ENCODE measurements at places on chromosomes 11 and 22.
A peak's percentile ranks its signal among the peaks of the same experiment; 100 is the strongest.

- DNase-seq = peak; percentile 59
Observed at GRCh38 chr11:112366777-112367176, 106.1 kb upstream of the PLET1 start.

DNA sequence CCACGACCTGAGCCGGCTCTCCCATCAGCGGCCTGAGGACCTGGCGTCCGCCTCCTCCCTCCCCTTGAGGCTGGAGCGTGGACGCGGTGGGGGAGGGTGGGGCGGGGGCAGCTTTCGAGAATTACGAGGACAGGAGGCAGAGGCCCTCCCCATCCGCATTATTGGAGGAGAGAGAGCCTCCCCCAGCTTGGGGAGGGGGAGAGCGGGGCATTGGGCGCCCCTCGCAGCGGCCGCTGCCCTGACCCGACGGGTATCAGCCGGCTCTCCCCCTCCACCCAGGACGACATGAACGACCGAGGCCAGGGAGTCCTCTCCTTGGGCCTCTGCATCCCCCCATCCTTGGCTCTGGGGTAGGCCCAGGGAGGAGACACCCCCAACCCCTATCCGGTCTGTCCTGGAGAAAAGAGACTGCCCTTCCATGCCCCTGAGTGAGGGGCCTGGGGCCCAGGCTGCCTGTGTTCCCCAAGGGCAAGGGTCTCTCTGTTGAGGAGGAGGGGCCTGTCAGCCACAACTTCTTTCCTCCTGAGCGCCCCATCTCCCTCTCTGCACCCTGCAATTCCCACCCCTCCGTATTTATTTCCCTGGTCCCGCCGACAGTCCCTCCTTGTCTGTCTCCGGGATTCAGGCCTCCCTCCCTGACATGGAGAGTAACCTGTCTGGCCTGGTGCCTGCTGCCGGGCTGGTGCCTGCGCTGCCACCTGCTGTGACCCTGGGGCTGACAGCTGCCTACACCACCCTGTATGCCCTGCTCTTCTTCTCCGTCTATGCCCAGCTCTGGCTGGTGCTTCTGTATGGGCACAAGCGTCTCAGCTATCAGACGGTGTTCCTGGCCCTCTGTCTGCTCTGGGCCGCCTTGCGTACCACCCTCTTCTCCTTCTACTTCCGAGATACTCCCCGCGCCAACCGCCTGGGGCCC is 495 bp downstream of the GPR137 start:
- no peak for DNase-seq

- no peak for DNase-seq
Observed at GRCh38 chr22:17955590-17956379, 68.6 kb downstream of the MICAL3 start.

DNA sequence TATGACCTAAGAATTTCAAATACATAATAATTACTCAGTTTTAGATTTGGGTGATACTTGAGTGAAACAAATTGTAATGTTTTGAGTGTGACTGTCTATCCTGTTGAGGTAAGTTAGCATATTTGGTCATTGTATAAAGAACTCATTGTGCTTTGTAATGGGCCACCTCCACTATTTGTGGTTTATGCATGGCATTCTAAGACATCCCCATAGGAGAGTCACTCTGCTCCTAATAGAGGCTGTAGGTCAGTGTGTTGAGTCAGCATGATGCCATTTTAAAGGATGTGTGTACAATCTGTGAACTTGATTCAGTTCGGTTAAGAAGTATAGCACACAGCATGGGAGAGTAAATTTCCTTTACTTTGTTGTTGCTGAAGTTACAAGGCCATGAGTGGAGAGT is 1112.4 kb downstream of the JRKL start:
- no peak for DNase-seq

GRCh38 chr11:83427501-83427900 is 141.3 kb upstream of the CCDC90B start:
- no peak for DNase-seq

DNA sequence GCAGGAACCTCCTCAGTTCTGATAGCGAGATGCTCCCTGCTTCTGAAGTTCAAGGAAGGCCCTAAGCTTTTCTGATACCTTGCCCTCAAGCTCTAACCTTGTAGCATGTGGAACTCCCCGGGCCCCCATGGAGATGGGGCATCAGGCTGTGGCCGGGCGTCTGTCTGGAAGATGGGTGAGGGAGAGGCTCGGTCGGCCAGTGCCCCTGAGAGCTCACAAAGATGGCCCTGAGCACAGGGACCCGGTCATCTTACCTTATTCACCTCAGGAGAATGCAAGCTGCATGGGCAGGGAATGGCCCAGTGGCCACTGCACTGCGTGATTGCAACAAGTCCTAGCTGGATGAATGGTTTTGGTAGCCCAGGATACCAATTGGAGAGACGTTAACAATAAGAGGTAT is 830.3 kb downstream of the TBC1D22A start:
- DNase-seq = no peak

- no peak for DNase-seq
Observed at GRCh38 chr22:35377735-35378134, 3.2 kb upstream of the HMOX1 start.

GRCh38 chr11:124716591-124716990 is 23.2 kb upstream of the NRGN start:
- no peak for DNase-seq

DNA sequence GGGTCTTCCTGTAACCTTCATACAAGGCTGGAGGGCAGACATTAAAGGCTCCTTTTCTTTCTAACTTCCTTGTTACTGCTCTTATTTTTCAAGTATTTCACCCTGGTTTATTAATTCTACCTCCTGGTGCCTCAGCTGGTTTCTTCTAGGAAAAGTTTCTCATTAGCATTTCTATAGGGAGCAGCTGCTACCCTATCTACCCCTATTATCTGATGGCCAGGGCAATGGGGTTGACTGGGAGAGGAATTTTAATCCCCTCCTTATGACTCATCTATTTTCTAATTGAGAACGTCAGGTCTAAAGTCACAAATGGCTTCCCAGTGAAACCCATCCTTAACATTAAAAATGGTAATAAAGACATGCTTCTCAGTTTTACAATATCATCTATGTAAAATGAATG is 5.0 kb downstream of the MAP6 start:
- no peak for DNase-seq

DNA sequence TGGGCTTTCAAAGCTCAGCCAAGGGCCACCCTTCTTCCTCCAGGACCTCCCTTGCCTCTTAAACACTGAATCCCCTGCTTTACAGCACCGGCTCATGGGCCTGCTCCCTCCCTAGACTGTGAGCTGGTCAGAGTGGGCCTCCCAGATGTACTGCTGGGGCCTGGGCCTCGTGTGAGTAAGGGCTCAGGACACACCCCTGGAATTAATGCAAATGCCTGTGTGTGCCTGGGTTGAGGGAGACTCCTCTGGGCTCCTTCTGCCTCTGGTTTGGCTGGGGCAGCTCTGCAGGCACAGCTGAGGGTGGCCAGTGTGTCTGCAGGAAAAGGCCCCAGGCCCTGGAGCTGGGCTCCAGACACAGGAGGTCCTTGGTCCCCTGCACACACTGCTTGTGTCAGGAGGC is 24.2 kb downstream of the ALX4 start:
- no peak for DNase-seq

- DNase-seq = no peak
Observed at GRCh38 chr22:33325232-33326004, 267.2 kb upstream of the SYN3 start.
